ENCODE measurements at places on chromosomes 1 and 21.

- DNase-seq = no peak
Observed at GRCh38 chr1:32766328-32766972, 50.7 kb downstream of the YARS1 start.

DNA sequence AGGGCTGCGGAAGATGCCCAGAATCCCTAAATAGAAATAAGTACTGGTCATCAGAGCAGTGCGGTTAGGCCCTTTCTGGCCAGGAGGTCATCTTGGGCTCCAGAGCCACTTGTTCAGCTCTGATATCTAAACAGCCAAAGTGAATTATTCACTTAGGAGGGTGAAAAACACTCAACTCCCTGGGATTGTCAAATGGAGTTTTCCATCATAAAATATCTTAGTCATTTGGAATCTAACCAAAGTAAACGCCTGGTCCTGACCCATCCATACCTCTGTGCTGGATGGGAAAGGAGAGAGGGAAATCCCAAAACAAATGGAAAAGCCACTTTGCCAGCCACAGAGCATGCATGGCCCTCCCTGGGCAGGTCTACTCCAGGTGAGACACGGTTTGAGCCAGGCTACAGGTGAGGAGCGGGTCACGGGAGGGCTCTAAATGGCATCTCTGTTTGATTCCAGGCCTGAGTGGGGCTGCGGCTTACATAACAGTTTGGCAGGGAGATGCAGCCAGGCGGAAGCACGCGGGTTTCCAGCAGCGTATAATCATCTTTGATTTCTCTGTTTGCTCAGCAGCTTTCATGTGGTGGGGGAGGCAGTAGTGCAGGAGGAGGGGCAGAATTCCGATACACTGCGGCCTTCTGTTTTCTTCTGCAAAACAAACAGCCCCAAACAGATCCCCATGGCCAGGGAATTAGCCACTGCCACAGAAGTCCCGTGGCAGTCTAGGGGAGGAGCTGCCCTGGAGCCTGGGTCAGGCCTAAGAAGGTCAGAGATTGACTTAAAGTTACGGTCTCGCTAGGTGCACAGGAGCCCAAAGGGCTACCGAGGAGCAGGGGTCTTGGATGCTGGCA lies 59.1 kb upstream of the ZNF648 start:
- no peak for DNase-seq

DNA sequence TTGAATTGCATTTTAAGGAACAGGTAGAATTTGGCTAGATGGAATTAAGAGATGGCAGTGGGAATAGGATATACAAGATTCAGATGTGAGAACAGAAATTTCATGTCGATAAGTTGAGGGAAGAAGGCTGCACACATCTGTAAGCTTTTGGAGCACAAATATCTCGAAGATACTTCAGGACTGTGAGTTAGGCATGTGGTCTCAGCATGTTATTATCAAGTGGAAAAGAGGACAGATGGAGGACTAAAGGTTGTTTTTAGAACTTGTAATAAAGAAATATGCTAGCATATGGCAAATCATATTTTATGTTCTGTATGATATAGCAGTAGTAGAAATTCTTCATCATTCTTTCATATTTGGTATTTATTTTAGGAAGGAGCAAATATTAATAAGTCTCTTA lies 61.5 kb downstream of the KIF1B start:
- no peak for DNase-seq

DNA sequence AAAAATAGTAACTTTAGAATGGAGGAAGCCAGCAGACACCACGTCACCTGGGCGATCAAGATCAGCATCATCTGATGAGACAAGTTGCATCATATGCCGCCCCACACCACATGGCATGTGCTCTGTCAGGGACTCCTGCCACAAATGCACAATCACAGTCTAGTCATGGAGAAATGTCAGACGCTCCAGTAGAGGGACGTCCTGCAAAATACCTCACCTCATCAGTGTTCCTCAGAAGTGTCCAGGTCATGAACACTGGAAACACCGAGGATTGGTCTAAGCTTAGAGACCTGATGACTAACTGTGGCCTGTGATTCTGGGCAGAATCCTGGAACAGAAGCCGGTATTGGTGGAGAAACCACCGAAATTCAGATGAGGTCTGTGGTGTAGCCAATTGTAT lies 14.3 kb downstream of the ADARB1 start:
- DNase-seq = no peak

DNA sequence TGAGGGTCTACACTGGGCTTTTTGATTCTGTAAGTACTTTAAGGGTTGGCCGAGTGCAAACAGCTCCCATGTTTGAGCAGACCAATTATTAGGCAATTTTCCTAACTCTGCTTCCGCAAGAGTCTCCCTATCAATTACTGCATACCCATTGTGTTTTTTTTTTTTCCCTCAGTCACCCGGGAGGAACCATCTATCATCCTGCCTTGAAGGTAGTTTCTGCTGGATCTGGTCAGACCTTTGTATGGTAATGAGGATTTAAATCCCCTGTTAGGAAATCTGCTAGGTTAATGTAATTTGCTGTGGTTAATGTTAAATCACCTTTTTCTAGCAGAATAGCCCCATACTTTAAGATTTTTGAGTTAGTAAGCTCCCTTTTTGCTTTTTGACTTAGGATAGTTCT lies 40.8 kb upstream of the WARS2 start:
- DNase-seq = no peak

DNA sequence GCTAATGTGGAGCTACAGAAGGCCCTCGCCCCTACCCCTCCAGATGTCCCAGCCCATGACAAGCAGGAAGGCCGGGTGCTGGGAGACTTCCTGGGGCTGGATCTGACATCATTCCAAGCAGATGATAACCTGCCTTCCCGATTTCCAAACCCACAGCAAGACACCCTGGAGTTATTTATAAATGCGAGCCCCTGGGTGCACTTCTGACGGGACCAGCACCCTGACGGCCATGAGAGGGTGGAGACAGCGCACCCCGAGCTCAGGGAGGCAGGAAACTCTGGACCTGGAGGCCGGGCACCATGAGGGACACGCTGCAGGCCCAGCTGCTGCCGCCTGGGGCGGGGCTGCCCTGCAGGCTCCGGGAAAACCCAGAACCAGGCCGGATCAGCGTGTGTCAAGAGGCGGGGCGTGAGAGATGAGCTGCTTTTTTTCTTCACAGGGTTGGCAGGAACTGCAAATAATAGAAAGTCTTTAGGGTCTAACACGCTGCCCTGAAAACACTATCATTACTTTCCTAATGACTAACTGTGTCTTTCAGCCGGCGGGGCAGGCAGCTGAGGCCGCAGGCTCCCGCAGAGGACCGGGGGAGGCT lies 2.5 kb upstream of the PCBP3 start:
- no peak for DNase-seq

- no peak for DNase-seq
Observed at GRCh38 chr1:178560871-178561376, 48.0 kb downstream of the TEX35 start.
